ENCODE measurements at places on chromosomes 5 and 9. TPM values are rescaled to one million over a fixed set of nuclear protein-coding genes. Genes with fewer than 3 reads are reported as not detected.
A peak's percentile ranks its signal among the peaks of the same experiment; 100 is the strongest.

DNA sequence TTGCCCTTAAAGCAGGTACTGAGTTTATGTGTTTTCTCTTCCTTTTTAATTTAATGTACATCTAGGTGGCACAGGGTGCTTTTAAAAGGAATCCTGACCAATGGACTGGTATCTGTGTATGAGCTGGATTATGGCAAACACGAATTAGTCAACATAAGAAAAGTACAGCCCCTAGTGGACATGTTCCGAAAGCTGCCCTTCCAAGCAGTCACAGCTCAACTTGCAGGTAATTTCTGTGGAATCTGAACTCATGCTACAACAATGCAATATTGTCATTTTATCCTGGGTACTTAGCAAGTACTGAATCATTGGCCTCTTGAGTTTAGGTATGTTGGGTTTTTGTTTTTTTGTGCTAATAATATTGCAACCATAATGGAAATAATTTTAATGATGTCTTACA, 14.4 kb upstream of the TMOD1 start:
- no peak overlapping the region for H3K4me3 ChIP-seq
- H3K27me3 ChIP-seq: no peaks in the 10 kb centered on the region
- no peaks in the 10 kb centered on the region for H3K4me1 ChIP-seq
- no peak for DNase-seq
- no peak overlapping the region for H3K27ac ChIP-seq

DNA sequence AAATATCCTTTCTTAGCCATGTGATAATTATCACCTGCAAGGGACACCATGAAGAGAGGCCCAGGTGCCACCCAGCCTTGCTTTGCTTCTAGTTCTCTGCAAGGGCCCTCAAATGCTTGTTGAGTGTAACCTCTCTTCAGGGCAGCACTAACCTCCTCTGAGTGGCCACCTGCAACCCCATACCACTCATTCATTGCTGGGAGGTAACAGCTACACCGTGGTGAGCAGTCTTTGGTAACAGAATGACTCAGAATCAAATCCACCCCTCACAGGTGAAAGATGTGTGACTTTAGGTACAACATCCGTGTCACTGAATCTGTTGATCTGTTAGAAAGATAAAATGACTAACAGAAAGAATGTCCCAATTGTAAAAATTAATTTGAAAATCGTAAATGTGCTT, 365.1 kb upstream of the TRPC7 start:
- DNase-seq: no peak

DNA sequence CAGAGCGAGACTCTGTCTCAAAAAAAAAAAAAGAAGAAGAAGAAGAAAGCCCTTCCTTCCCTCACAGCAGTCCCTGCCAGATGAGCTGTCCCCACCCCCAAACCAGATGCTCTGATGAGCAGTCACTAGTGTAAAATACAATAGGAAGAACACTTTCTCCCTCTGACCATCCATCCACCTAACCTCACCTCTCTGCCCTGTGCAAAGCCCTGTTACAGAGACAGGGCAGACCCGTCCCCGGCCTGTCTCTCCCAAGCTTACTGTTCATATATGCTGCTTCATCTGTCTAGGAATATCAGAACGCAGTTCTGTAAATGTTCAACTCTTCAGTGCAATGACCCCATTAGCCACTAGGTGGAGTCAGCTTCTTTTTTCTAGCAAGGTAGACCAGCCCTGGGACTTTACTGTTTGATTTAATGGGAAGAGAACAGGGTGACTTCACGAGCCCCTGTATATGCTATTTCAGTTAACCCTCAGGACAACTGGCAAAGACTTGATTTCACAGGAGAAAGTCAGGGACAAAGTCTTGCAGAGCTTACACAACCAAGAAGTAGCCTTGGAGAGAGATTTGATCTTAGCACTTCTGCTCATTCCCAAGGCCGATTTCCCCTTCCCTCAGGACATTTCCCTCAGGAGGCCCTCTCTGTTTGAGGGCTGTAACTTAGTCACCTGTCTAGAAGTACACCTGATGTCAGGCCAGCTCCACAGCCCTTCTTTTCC, 14.9 kb upstream of the FGFR4 start:
- DNase-seq: peak; percentile 57
- H3K4me1 ChIP-seq: no peaks in the 10 kb centered on the region
- no peaks in the 10 kb centered on the region for H3K36me3 ChIP-seq

DNA sequence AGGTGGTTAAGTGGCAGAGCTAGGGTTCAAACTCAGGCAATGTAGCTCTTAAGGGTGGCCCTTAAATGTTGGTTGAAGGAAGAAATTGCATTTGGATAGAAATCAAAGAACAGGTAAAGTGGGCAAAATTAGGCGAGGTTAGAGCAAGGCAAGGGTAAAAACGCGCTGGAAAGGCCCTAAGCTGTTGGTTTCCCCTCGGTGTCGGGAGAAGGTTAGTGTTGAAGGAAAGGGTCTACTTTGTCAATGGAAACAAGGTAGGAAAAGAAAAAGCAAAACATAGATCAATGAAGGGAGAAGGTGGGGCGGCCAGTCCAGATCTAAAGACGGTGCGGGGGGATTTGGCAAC, 431 bp downstream of the FASTKD3 start:
- H3K27me3 ChIP-seq: no peaks in the 10 kb centered on the region
- peak overlapping the region; percentile 99 for H3K4me3 ChIP-seq
- peaks cover 3% of the 10 kb centered on the region for H3K4me1 ChIP-seq
- DNase-seq: no peak

- H3K27me3 ChIP-seq: no peaks in the 10 kb centered on the region
- no peaks in the 10 kb centered on the region for H3K36me3 ChIP-seq
- H3K4me3 ChIP-seq: no peak overlapping the region
- DNase-seq: no peak
- H3K27ac ChIP-seq: no peak overlapping the region
- H3K4me1 ChIP-seq: no peaks in the 10 kb centered on the region
Observed at GRCh38 chr5:53386341-53386740, 94.1 kb upstream of the FST start.

Gene HTR1A
- not detected for total RNA-seq

Gene KIAA1958
- total RNA-seq: 31.8 TPM

Gene RANBP3L
- 3.1 TPM for total RNA-seq
